Activated T-helper 2 cell treated with anti-CD3 and anti-CD28 coated beads, Interferon-gamma antibody, Interleukin-2, Interleukin-4, amounts not matched to agents 10 μg/mL and 5 μg/mL and 100 μg/mL, durations not matched to agents 14 hours and 24 hours and 36 hours (primary cell): ENCODE measurements at places on chromosomes 7 and 10. TPM values are rescaled to one million over a fixed set of nuclear protein-coding genes. Genes with fewer than 3 reads are reported as not detected.

DNA sequence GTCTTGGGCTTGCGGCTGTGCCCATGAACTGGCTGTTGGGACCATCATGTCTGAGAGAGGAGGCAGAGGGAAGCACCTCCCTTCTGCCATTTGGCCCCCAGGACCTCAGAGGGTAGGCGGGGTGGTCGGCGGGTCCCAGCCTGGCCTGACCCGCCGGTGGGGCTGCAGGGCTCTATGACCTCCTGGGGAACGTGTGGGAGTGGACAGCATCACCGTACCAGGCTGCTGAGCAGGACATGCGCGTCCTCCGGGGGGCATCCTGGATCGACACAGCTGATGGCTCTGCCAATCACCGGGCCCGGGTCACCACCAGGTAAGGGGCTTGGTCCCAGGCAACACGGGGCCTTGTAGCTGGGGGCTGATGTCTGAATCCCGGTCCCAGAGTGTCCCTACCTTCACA is 14.1 kb downstream of the SUMF2 start:
- H3K4me3 ChIP-seq = no peak overlapping the region
- H3K27ac ChIP-seq = no peak overlapping the region
- peaks cover 2% of the 10 kb centered on the region for H3K4me1 ChIP-seq
- DNase-seq = no peak
- H3K27me3 ChIP-seq = no peaks in the 10 kb centered on the region
- peaks cover 40% of the 10 kb centered on the region for H3K36me3 ChIP-seq

DNA sequence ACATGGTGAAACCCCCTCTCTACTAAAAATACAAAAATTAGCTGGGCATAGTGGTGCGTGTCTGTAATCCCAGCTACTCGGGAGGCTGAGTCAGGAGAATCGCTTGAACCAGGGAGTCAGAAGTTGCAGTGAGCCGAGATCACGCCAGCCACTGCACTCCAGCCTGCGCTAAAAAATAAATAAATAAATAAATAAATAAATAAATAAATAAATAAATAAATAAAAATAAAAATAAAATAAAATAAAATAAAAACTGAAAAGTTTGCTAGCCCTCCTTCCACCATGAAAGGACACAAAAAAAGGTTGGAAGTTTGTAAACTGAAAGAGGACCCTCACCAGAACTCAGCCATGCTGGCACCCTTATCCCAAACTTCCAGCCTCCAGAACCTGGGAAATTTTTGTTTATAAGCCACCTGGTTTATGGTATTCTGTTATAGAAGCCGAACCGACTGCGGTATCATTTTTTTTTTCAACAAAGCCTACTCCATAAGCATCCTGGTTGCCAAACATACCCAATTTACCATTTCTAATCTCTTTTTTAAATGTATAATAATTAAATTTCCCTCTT is 448.2 kb downstream of the SEMA3D start:
- H3K36me3 ChIP-seq = no peaks in the 10 kb centered on the region
- H3K4me1 ChIP-seq = peaks cover 2% of the 10 kb centered on the region
- no peak overlapping the region for H3K27ac ChIP-seq
- no peaks in the 10 kb centered on the region for H3K27me3 ChIP-seq

DNA sequence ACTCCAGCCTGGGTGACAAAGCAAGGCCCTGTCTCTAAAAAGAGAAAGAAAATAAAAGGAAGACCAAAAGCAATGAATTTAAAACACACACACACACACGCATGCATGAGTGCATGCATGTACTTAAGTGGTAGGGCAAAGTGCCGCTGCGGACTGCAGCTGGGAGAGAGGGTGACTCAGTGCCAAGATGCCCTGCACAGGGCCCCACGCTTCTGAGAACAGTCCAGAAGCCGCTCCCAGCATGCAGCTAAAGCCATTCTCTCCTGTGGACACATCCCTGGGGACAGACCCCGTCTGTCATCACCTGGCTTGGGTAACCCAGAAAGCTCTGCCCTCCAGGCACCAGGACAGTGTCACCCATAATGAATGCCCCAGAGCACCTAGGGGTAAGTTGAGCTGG is 61.0 kb upstream of the MYL10 start:
- no peak overlapping the region for H3K27ac ChIP-seq
- no peaks in the 10 kb centered on the region for H3K27me3 ChIP-seq
- no peak overlapping the region for H3K4me3 ChIP-seq
- no peaks in the 10 kb centered on the region for H3K36me3 ChIP-seq

GRCh38 chr10:73576178-73576889 is 14.8 kb downstream of the USP54 start:
- H3K27me3 ChIP-seq = peaks cover 6% of the 10 kb centered on the region
- H3K4me3 ChIP-seq = no peak overlapping the region
- H3K27ac ChIP-seq = no peak overlapping the region
- H3K36me3 ChIP-seq = no peaks in the 10 kb centered on the region
- DNase-seq = no peak

Gene CELF2
- 131 and 134 TPM in 2 replicates for total RNA-seq

Gene BMPER
- not detected in 2 replicates for total RNA-seq
